ENCODE measurements at places on chromosomes 5 and 9.
A peak's percentile ranks its signal among the peaks of the same experiment; 100 is the strongest.

DNA sequence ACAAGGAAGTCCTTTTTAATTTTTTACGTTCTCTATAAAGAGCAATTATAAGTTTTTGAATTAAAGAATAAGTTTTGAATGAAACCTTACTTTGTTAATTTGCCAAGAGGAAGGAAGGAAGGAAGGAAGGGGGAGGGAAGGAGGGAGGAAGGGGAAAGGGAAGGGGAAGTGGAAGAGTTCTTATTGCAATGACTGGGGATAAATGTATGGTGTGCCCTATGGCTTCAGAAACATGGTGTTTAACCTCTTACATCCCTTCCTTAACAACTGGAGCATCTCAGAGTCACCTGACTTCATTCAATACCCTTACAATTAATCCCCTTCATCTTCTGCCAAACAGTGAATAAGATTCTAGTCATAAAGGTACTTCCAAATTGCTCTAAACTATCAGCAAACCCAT lies 16.0 kb downstream of the CEMIP2 start:
- no peak for DNase-seq

DNA sequence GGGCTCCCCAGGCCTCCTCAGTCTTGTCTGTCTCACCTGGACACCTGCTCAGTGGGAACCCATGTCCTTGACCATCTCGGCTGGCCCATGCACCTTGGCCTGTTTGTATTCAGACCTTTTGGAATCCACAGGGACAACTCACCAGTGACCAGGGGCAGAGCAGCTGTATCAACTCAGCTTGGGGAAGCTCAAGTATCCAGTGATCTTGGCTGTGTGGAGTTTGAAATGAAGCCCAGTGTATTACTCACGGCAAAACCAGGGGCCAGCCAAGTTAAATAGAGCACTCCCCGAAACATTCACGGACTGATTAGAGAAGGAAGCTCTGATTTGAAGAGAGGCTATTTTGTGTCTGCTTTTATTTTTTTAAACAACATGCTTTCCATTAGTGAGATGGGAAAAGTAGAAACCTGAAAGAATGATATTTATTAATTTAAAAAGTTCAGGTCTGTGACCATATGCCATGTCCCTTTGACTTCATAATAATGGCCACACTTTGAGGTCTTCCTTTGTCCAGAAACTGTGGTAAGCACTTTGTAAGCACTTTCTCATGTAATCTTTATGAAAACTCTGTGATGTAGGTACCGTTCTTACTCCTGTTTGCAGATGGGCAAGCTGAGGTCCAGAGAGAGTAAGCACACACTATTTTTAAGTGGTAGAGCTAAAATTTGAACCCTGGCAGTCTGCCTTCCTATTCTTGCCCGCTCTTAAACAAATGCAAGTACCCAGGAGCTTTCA lies 656.5 kb downstream of the BNC2 start:
- DNase-seq = no peak

DNA sequence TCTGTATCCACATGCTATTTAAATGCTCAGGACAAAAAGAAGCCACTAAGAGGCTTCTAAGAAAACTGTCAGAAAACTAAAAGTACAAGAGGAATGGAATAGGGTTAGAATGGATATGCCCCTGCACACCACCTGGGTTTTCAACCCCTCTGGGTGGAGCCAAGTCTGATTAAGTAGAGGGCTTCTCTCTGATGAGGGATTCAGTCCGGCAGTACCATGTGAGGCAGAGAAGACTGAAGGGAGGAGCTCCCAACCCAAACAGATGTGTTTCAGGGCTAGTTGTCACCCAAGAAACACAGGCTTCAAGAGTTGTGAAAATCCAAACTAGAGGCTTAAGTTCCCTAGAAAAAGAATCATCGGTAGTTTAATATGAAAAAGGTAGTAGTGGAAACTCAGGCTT lies 12.5 kb downstream of the NREP start:
- DNase-seq = no peak

- DNase-seq = no peak
These were observed 256.7 kb downstream of the CDH12 start for GRCh38 chr5:22596404-22596970.

GRCh38 chr9:3528451-3528850 lies 2.6 kb upstream of the RFX3 start:
- DNase-seq = no peak

DNA sequence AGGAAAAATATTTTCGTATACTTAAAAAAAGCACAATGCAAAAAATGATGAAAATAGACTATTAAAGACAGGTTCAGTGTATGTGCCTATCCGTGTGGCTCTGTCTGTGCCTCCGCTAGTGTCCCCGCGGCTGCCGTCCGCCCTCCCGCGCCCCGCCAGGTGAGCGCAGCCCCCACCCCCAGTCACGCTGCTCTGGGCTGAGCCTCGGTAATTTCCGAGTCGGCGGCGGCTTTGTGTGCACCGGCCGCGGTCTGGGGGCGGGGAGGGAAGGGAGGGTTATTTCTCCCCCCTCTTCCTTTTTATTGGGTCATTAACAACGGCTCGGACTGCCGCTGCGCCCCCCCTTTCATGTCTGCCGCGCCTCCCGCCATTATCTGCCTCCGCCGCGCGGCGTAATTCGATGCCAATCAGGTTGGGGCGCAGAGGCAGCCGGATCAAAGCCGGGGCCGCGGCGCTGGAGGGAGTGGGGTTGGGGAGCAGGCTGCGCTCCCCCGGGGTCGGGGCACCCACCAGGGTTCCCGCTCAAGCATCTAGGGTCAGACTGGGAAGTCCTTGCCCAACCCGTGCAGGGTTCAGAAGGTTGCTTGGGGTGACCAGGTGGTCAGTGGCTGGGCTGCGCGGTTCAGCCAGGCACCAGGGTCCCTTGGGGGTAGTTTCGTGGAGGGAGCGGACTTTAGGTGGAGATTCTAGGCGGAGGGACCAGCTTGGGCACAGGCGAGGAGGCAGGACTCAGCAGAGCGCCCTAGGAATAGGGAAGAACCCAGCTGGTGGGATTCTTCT lies 39.5 kb upstream of the PSD2 start:
- no peak for DNase-seq

DNA sequence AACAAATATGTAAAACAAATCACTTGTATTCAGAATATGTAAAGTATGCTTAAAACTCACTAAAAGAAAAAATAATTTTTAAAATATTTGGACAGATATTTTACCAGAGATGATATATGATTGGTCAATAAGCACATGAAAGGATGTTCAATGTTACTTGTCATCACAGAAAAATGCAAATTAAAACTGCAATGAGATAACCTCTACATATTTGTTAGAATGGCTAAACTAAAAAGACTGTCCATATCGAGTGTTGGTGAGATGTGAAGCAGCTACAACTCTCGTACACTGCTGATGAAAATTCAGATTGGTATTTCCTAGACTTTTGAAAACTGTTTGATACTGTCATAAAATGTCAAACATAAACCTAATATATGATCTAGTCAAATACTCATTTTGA lies 685.1 kb downstream of the DTWD2 start:
- DNase-seq = no peak

DNA sequence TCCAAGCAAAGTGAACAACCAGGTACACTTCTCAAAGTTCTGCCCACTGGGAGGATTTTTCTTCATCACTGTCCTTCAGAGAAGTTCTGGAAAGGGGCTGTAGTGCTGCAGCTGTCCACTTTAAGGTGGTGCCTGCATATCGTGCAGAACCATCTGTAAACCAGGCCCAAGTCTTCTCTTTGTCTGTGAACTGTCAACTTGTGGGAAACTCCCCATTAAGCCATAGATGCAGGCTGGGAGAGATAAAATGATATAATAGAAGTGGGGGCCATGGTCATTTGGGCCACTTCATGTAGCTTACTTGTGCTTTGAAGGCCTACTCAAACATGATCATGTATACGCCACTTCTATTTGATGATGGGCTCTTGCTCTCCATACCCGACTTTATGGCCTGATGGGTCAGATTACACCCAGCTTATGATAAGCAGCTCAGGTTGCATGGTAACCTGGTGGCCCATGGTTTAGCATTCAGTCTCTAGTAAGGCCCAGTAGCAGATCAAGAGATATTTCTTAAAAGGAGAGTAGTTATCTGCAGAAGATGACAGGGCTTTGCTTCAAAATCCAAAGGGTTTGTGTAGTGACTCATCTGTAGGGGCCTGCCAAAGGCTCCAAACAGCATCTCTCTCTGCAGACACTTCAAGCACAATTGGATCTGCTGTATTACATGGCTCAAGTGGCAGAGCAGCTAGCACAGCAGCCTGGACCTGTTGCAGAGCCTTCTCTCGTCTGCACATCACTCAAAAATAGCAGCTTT lies 15.7 kb upstream of the BTF3 start:
- DNase-seq = no peak

- DNase-seq = no peak
These were observed 63.3 kb upstream of the SLC30A5 start for GRCh38 chr5:69030358-69031062.

GRCh38 chr5:150085950-150086715 lies at the start of gene CSF1R:
CSF1R (minus strand) TSS chr5:150086554; CDS start chr5:150086427, 127 bp downstream.
- no peak for DNase-seq

DNA sequence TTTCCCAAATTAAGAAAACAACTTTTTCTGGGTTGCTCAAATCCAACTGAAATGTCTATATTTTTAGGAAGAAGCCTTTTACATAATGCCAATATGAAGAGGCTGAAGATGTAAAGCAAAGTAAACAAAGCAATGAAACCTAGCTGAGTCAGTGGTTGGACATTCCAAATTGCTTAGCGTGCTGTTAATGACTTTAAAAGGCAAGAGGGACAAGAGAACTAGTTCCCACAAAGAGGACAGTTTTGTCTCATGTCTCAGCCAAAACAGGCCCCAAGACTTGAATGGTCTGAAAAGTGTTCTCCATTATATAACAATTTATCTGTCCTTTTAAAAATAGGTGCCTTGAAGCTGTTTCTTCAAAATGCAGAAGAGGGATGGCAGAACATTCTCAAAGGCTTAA lies 407.0 kb downstream of the ENC1 start:
- no peak for DNase-seq

DNA sequence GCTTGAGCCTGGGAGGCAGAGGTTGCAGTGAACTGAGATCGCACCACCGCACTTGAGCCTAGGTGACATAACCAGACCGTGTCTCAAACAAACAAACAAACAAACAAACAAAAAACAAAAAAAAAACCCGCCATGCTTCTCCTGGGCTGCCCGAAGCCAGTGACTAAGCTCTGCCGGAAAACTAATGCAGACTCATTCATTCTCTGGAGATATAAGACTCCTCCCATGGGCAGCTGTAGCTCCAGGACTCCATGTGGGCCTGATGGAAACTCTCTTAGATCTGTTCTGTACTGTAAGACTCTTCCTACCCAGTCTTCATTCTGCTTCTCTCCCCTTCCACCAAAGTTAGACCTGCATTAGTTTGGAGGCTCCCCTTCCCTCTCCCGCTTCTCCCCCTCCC lies 11.1 kb downstream of the GLDC start:
- no peak for DNase-seq

GRCh38 chr5:92678640-92679039 lies 902.4 kb downstream of the NR2F1-AS1 start:
- DNase-seq = no peak

DNA sequence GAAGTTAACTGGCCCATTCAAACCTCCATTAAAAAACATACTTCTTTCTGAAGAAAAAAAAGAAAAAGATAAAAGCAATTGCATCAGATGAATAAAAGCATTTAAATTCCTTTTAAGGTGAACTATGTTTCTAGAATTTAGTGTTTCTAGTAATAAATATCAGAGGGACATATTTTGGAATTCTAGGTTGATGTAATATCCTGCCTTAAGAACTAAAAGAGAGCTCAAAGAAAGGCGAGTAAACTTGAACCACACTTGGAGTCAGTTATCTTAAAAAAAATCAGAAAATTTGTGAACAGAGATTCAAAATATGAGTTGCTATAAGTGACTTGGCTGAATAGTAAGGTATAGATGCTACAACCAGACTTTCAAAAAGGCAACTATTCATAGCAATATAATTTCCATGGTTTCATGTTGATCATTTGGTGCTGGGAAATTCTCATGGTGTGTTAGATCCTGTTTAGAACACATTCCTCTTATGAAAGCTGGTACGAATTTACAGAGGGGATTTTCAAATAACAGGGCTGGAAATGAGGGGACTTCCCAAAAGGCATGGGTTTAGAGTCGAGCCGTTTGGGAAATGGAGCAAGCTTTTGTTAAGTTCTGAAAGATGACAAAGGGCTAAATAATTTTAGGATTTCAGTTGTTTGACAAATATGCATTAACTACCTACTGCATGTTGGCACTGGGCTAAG lies 37.6 kb upstream of the RAI14 start:
- no peak for DNase-seq

DNA sequence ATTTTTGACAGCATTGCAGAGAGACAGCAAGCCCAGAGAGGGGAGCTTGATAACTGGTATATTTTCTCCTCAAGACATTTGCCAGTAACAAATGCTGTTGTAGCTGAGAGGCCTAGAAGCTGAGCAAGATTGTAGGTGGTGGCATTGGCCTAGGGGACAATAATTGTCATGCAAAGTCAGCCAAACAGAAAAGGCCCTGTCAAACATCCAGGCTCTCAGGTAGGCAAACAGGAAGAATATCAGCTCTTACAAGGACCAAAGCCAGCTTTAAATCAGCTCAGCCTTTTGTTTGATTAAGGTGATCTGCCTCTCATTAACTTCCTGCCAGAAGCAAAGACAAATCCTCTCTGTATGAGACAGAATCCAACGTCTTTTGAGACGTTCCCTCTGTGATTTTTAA lies 29.7 kb upstream of the BARX1 start:
- DNase-seq = no peak

DNA sequence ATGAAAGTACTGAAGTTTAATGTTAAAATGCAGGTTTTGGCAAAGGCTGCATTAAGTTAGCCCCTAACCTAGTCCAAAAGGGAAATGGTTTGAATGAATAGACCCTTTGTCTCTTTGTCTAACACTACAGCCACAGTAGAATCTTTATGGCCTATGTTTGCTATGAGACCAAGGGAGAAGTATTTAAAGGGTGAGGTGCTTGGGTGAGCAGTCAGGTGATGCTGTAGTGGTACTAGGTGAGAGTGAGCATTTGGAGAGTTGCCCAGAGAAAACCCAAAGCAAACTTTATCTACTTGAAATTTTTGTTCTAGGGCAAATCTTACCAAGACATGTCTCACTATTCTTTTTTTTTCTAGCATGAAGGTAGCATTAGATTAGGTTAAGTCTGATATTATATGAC lies 1961.4 kb upstream of the WWC1 start:
- no peak for DNase-seq

DNA sequence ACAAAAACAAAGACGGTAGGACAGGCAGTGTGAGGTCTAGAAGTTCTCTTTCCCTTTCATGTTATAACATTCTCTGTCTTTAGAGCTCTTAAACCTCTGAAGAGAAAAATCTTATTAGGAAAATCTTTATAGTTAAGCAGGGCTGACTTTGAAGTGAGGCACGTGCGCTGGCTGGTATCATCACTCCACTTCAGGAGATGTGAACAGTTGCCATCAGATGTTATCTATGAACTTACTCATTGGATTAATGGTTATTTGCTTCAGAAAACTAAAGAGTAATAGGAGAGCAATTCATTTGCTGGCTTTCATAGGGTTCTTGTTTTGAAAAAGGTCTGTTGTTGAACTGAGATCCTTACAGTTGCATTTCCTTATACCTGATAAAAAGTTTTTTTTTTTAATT lies 25.7 kb downstream of the LRRTM2 start:
- no peak for DNase-seq

- DNase-seq = no peak
These were observed 79.0 kb upstream of the PTCH1 start for GRCh38 chr9:95595721-95596295.

- no peak for DNase-seq
These were observed 362.8 kb downstream of the SEMA5A start for GRCh38 chr5:9182899-9183695.

- DNase-seq = peak; percentile 13
These were observed 868 bp downstream of the KDM4C start for GRCh38 chr9:6758498-6759184.

Measured in stimulated activated CD8-positive, alpha-beta memory T cell treated with anti-CD3 and anti-CD28 coated beads, Interleukin-4, amount 100 ng/mL, for 1 hour (primary cell).